ENCODE measurements at places on chromosomes 1 and 21.

DNA sequence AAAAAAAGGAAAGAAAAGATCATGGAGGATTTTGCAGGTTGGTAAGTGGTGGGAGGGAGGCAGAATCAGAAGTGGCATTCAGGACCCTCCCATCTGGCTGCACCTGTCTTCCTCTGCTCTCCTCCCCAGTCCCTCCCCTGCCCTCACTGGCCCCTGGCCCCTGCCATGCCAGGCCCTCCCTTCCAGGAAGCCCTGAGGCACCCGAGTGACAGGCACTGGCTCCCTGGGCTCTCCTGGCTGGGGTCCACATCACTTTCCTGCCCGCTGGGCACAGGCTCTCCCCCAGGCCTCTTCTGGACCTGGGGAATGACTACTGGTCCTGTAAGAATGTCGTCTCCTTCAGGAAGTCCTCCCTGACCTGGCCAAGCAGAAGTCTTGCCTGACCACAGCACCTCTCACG, 15.3 kb upstream of the ADARB1 start:
- DNase-seq, result no peak

DNA sequence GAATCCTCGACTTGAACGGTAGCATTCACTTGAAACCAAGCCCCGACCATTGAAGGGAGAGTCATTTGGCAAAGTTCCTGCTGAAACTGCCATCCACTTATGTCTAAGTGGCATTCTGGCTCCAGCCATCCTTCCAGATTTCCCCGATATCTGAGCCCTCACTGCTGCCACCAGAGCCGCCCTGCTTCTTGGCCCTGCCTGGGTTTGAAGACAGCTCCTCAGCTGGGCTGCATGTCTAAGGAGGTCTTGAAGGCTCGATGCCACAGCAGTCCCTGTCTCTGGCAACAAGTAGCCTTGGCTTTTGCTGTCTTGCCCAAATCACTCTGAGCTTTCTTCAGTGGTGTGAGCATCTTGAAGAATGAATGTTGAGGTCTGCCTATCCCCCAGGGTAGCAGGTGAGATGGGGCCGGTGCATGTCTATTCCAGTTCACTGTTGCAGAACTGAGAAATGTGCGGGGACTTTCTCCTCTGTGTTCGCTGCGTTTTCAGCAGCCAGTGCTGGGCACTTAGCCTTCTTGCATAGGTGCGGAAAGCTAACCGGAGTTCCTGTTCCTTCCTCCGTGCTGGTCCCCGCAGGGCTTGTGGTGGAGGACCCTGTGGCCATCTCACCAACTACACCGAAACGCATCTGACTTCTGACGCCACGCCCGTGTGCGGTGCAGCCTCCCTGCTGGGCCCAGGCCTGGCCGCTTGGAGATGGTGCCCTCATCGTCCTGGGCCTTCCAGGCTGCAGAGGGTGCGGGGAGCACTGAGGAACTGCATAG, 29.2 kb downstream of the MAN1C1 start:
- DNase-seq, result no peak

- DNase-seq, result no peak
These were observed 36.7 kb downstream of the FH start for GRCh38 chr1:241482761-241483250.

- DNase-seq, result no peak
These were observed 90.8 kb upstream of the TMPRSS2 start for GRCh38 chr21:41598561-41599431.

DNA sequence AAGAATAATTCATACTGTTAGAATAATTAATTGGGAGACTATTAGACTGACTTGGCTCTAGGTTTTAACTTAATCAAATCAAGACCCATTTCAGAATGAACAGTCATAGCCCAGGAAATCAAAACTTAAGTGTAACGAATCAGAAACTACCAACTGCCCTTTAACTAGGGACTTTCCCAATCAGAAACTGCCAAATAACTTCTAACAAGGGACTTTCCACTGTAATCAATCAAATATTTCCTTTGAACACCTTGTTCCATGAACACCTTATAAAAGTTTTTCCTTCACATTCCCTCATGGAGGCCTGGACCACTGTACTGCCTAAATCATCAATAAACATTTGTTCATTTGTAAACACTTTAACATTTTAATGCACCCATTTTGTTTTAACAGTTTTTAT, 1054.7 kb upstream of the TMPRSS15 start:
- DNase-seq, result no peak

GRCh38 chr21:38631676-38632075, 133.4 kb upstream of the ERG start:
- DNase-seq, result no peak

DNA sequence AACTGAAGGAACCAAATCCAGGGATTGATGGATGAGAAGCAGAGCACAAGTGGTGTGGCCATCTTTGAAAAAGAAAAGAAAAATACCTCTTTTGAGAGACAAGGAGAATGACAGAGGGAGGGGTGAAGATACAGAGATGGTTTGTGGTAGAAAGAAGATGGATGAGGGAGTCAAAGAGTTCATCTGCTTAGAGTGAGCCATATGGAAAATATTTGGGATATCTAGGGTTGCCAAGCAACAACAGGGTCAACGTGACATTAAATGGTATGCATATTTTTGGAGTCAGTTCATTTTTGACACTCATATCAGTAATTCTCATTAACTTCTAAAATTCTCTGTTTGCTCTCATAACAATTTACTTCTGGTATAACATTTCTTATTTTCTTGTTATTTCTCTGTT, 50.7 kb downstream of the MACF1 start:
- DNase-seq, result no peak

- no peak for DNase-seq
These were observed 105.8 kb downstream of the OMA1 start for GRCh38 chr1:58440696-58441095.

- DNase-seq, result no peak
These were observed 94.7 kb downstream of the DISP1 start for GRCh38 chr1:222909586-222909985.

GRCh38 chr1:93750955-93751354, 69.3 kb upstream of the BCAR3 start:
- no peak for DNase-seq

GRCh38 chr1:69569576-69570328, 2.0 kb downstream of the LRRC7 start:
- DNase-seq, result no peak

DNA sequence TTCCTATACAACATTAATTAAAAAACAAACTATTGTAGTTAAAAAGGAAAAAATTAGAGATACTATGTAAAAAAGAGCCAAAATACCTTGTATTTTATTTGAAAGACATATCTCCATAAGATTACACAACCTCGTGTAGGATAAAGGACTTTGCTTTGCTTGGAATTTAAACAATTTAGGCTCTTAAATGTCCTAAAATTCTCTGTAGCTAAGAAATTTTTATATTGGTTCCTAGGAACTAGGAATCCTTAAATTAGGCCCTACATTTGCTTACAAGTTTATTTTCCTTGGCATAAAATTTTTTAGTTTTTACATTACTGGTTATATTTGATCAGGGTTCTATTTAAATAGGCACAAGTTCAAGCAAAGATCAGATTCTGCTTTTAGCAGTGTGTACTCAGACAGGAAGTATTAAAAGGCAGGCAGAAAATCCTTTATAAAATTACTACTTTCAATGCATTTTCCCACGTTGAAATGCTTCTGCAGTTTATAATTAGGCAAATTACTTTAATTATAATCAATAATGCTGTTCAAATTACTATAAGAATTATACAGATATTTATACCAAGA, 3.4 kb upstream of the ANGPTL3 start:
- DNase-seq, result no peak

- no peak for DNase-seq
These were observed 9.8 kb upstream of the EGLN1 start for GRCh38 chr1:231431665-231432415.

DNA sequence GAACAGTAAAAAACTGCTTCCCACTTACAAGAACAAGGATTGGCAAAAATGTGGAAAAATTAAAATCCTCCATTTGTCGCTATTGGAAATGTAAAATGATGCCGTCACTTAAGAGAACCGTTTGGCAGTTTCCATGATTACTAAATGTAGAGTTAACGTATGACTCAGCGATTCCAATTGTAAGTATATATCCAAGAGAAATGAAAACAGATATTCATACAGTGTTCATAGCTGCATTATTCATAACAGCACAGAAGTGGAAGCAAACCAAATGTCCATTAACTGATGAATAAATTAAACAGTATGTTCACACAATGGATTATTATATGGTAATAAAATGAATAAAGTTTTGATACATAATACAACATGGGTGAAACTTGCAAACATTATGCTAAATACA, 971.0 kb downstream of the AMY1C start:
- no peak for DNase-seq

DNA sequence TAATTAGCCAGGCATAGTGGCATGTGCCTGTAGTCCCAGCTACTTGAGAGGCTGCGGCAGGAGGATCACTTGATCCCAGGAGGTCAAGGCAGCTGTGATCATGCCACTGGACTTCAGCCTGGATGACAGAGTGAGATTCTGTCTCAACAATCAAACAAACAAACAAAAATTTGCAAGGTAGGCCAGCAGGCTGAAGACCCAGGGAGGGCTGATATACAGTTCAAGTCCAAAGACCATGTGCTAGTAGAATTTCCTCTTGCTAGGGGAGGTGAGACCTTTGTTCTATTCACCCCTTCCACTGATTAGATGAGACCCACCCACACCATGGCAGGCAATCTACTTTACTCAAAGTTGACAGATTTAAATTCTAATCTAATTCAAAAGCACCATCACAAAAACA, 31.2 kb upstream of the CNN3 start:
- no peak for DNase-seq

DNA sequence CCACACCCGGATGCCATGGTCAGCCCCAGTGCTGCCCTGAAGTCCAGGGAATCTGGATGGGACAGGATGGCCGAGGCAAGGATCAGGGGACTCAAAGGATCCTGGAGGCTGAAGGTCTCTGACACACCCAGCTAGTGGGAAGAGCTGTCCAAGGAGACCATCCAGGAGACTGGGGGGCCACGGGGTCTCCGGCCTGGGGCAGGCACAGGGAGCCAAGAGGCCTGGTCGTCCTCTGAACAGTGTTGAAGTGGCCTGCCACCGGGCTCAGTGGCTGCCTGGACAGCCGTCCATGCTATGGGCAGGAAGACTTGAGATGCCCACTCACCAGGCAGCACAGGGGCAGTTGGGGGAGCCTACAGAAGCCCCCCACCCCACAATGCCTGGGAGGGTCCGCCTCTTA, 41.9 kb downstream of the MEGF6 start:
- DNase-seq, result no peak

All from naive thymus-derived CD4-positive, alpha-beta T cell (primary cell).